Hippocampal formation (tissue), 2 donors: ENCODE measurements at places on chromosomes 5 and 9.

DNA sequence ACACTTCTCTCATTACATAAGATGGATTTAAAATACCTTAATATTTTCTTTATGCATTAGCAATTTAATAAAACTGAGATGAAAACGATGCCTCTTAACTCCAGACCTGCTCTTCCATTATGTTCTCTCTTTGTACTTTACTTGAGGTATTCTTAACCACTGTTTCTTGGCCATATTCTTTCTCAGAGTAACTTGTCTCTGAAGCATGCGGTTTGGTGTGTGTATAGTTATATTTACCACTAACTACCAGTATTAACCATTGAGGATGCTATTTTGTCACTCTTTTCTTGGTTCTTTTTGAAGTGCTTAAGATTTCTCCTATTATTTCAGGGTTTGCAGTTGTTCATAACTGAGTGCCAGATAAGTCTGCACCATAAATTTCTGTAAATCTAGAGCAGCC is 17.9 kb downstream of the TMEM167A start:
- no peak for DNase-seq

DNA sequence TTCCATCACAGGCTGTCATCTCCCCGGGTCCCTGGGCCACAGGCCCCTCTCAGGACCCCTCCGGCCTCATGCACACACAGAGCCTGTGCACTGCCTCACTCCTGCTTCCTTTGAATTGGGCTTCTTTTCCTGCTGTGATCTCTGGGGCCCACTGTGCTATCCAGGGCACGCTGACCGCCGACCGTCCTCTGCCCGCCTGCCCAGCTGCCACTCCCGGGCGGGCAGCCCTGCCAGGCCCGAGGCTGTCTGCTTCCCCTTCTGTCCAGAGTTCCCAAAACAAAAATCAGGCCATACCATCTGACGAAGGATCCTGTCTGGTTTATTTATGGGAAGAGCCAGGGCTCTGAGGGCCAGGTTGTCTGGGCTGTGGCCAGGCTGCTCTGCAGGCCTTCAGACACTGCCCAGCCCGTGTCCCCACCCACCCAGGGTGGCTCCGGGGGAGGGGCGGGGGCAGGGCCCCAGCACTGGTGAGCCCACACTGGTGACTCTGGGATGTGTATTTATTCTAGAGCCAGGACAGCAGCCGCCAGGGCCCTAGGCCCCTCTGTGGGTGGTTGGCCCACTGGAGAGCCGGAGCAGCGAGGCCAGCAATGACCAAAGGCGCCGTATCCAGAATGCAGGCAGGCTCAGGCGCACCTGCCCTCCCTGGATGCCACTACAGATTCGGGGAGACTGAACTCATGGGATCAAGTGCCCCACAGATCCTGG is 57.0 kb downstream of the ADAMTS2 start:
- no peak for DNase-seq

GRCh38 chr5:93782978-93783377 is 41.6 kb upstream of the POU5F2 start:
- DNase-seq, result no peak

- DNase-seq, result no peak
These were observed 43.5 kb downstream of the NAA35 start for GRCh38 chr9:85984457-85984856.

DNA sequence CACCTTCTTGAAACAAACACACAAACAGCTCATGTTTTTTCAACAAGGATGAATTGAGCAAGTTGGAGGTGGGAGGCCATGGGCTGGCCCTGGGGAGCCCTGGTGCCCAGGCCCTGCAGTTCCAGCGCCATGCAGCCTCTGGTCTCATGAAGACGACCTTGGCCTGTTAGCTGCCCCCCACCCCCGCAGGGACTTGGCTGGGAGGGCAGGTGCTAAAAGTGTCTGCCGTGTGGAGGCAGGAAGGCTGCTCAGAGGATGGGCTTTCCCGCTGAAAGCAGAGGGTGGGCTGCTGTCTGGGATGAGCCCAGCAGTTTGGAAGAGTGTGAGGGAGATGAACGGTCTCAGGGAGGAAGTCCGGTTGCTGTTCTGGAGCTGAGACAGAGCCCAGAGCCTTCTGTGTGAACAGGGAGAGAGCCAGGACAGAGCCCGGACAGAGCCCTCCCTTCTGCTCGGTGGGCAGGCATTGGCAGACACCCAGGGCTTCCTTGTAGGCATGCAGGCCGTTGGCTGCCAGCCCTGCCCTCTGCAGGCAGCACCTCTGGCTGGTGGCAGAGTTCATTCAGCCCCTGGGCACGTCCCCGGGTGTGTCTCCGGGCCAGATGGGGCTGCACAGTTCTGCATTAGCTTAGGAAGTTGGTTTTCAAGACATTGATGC is 18.7 kb downstream of the ROPN1L start:
- DNase-seq, result peak; percentile 46

DNA sequence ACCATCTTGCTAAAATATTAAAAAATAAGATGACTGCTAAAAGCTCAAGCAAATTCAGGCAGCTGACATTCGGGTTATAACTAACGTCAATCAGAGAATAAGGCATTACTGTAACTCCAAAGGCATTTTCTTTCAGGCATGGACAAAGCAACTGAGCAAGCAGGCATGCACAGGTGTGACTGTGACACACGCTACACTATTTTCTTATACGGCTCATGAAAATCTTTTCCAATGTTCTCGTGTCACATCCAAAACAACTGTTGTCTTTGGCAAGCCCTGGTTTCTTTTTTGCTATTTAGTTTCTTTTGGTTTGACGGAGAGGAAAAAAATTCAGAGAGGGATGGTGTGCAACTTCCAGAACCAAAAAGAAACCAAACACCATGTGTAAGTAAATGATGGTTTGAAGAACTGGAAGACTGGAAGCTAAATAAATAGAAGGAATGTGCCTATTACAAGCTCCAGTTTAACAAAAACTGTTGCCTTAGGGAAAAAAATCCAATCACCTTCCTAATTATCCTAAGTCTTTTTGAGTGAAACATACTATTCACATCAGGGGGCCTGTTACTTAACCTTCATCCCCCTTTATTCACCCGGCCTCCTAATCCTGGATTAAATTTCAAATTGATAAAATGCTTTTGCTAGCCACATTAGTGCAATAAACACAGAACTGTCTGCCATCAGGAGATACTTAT is 277.6 kb downstream of the PSAT1 start:
- DNase-seq, result no peak

DNA sequence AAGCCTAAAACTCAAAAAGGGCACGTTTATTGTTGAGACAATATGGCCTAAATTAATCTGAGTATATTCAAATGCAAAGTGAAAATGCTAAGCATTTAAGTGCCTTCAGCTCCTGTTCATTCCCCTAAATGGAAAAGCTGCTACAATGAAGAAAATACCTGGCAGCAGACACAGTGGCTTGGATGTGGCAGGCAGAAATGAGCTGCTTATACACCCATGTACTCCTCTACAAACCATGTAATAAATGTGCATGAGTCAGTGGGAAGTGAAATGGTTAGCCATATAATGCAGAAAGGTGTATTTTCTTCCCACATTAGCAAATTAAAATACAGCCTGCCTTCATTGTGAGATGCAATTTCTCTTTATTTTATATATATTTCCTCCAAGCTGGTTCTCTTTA is 859.2 kb upstream of the SEMA6A start:
- no peak for DNase-seq

- DNase-seq, result no peak
These were observed 115.4 kb downstream of the RGS3 start for GRCh38 chr9:113578882-113579282.

GRCh38 chr9:16245756-16246440 is 624.6 kb downstream of the BNC2 start:
- DNase-seq, result peak; percentile 24

GRCh38 chr5:177377851-177378776 is 6.1 kb upstream of the SLC34A1 start:
- DNase-seq, result no peak

- DNase-seq, result no peak
These were observed 53.2 kb upstream of the SPATA31C2 start for GRCh38 chr9:88191456-88191855.

- no peak for DNase-seq
These were observed 105.5 kb upstream of the TUT7 start for GRCh38 chr9:86459599-86460155.

GRCh38 chr5:9619331-9620092 is 10.6 kb downstream of the TAS2R1 start:
- DNase-seq, result no peak

GRCh38 chr5:112848116-112848811 is 12.8 kb upstream of the SRP19 start:
- DNase-seq, result no peak

DNA sequence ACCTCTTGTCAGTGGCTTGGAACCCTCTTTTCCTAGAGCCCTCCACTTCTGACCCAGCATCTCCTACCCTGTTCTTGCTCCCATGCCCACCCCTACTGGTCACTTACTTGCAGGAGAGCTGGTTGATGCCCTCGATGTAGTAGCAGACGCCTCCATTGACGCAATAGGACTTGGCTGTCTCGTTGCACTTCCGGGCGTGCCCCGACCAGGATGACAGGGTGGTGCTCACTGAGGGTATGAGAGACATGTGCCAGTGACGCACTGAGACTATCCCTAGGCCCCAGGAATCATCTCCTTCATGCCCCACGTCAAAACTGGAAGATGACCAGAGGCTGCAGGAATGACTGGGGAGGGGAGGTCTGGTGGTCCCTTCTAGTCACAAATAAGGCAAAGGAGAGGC is 76.0 kb downstream of the PSD2 start:
- no peak for DNase-seq

DNA sequence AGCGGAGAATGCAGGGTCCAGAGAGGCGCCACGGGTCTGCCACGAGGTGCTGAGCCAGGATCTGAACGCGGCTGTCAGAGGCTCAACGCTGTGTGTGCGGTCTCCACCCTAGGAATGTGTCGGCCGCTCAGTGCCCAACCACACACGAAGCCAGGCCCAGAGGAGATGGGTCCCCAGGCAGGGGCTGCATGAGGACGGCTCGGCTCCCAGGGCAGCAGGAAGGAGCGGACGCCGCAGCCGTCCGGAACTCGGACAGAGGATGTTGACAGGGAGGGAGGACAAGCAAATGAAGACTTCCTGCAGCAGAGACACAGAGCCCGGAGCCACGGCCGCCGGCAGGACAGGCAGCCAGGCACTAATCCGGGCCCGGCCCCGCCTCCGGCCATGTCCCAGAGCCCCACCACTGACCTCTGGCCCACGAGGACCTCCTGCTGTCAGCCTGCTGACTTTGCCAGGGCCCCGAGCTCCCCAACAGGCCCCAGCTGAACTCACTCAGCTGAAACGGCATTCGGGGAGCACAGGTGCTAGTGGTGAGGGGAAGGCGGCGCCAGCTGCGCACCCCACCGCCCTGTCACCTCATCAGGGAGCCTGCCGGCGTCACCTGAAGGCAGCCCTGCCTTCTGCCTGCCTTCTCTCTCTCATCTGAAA is 12.7 kb downstream of the VAV2 start:
- DNase-seq, result no peak

DNA sequence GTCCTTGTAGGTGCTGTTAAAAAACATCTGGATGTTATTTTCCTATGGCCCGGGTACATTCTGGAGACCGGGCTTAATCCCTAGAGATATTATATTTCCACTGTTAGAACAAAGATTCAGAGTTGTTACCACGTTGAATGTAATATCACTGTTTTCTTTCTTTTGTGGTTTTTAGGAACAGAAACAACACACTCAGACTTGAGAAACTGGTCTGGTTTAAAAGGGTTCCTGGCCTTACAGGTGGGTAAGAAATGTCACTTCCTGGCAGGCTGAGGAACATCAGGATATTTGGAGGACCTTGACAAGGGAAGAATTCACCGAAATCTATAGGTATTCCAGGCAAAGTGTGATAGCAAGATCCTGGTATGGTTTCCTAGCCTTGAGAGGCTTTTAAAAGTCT is 10.3 kb upstream of the ANXA2R start:
- no peak for DNase-seq

GRCh38 chr5:149735066-149735465 is 5.0 kb downstream of the PPARGC1B start:
- no peak for DNase-seq

DNA sequence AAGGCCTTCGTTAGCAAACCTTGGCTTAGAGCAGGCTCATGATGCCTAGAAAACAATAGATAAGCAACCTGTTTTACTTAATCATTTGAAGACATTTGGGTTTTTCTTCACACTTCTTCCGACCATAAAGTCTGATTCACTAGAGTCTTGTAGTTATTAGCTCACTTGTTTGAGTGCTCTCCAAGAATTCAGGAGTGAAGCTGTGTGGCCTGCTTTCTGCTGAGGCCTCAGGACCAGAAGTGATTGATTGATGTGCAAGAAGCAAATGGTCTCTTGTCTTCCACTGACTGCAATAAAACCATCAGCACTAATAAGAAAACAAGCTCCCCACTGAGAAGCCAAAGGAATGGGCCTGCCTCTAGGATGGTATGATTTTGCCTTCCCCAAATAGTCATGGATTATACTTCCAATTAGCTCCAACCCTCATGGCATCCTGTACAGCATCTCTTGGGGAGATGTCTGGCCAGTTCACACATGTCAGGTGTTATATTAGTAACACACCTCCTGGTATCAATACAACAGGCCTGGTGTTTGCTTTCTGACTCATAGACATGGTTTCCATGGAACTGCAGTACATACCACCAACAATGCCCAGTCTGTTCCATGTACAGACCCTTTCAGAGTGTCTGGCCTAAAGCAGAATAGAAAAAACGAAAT is 317.6 kb downstream of the CWC27 start:
- no peak for DNase-seq

- no peak for DNase-seq
These were observed at the start of gene PCDHA5 for GRCh38 chr5:140821375-140822280. Gene PCDHA5 (plus strand): TSS chr5:140821613.

DNA sequence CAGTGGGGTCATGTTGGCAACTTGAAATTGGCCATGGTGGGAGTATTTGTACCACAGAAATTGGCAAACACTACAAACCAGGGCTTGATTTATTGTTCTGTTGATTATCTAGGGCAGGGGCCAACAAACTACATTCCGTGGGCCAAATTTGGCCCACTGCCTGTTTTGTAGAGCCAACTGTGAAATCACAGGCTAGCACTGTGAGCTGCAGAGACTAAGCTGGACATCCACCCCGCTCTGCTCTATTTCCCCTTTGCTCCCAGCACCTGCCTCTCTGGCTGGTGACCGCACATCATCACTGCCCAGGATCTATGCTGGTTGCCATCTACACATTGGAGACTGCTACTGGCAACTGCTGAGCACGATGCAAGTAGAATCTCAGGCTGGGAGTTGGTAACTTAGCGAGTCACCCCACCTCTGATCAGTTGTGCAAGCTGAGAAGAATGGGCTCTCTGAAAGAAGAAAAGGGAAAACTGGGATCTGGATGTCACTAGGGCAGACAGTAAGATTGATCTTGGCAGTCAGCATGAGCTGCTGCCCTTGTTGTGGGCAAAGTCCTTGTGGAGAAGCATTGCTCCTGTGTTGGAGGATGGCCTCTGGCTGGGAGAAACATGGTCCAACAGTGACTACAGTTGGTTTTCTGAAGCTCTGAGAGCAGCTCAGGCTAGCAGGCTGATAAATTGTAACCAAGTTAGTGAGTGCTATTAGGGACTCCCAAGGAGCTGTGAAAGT is 144.7 kb upstream of the RAD23B start:
- no peak for DNase-seq
